ENCODE measurements at places on chromosomes 4 and X.

- peak overlapping the region; percentile 100 for H3K27ac ChIP-seq
- peaks cover 9% of the 10 kb centered on the region for H3K36me3 ChIP-seq
- H3K4me1 ChIP-seq, result peaks cover 38% of the 10 kb centered on the region
- H3K27me3 ChIP-seq, result no peaks in the 10 kb centered on the region
- H3K4me3 ChIP-seq, result peak overlapping the region; percentile 100
Measured at GRCh38 chr4:139300431-139301112, 733 bp upstream of the NAA15 start.

DNA sequence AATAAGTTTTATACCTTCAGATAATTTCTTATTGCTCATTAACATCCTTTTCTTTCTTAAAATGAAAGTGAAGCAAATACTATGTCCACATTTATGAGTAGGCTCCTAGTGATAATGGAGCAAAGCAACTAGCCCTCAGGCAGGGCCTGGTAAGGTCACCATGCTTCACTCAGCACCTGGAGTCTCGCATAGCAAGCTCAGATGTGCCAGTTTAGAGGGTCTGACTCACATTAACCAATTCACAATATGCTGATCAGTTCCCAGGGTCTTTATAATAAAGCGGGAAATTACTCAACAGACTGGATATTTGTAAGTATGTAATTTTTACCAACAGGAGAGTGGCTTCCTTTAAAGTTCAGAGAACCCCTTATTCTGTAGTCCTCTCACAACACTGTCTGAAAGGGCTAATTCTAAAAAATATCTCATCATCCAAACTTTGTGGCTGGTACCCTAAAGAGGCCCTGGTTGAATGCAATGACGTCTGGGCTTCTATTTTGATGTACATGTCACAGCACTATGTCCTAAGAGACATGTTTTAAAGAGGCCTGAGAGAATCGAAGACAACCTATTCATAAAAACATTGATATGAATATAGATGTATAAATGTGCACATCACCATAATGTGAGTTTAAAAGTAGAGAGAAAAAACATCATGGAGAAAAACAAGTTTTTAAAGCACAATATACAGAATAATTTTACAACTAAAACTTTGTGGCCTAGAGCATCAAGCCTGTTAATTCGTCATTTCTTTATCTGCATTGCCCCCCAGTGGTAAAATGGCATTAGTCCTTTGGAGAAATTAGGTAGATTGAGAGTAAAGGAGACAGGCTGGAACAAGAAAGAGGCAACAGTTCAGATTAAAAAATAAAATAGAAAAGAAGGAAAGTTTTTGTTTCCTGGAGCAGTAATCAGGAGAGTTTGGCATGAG lies 44.3 kb downstream of the IL21 start:
- no peak for DNase-seq
- H3K27ac ChIP-seq, result no peak overlapping the region
- no peak overlapping the region for H3K4me3 ChIP-seq

GRCh38 chr4:182808673-182809416 lies 108.3 kb downstream of the DCTD start:
- H3K36me3 ChIP-seq, result peaks cover 6% of the 10 kb centered on the region
- H3K27me3 ChIP-seq, result peaks cover 7% of the 10 kb centered on the region
- H3K4me3 ChIP-seq, result no peak overlapping the region

DNA sequence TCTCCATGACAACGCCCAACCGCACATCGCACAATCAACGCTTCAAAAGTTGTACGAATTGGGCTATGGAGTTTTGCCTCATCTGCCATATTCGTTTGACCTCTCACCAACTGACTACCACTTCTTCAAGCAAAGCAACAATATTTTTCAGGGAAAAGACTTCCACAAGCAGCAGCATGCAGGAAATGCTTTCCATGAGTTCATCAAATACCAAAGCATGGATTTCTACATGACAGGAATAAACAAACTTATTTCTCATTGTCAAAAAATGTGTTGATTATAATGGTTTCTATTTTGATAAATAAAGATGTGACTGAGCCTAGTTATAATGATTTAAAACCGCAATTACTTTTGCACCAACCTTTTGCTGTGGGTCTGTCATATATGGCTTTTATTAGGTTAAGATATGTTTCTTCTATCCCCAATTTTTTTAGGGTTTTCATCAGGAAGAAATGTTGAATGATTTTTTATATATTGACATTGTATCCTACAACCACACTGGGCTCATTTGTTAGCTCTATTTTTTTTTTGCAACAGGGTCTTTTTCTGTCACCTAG lies 138.4 kb downstream of the PWWP3B start:
- H3K27me3 ChIP-seq, result no peaks in the 10 kb centered on the region
- no peak overlapping the region for H3K4me3 ChIP-seq
- H3K4me1 ChIP-seq, result peaks cover 2% of the 10 kb centered on the region
- H3K27ac ChIP-seq, result no peak overlapping the region
- H3K36me3 ChIP-seq, result no peaks in the 10 kb centered on the region

DNA sequence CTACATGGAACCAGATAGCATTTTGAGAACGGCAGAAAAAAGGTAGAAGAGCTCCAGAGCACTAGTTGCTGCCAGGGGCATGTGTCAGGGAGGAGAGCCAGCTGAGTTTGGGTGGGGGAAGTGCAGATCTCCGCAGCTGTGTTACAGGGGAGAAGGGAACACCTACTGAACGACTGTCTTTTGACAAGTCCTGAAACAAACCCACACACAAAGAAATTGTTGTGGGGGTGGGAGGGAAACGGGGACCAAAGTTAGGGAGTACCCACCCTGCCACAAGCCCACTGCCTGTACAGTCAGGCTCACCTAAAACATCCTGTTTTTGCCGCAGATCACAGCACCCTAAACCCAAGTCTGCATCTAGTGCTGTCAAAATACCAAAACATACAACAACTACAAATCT lies 55.5 kb downstream of the LEF1 start:
- H3K4me1 ChIP-seq, result peaks cover 80% of the 10 kb centered on the region
- no peaks in the 10 kb centered on the region for H3K36me3 ChIP-seq
- no peak overlapping the region for H3K4me3 ChIP-seq
- peak overlapping the region; percentile 54 for H3K27ac ChIP-seq

DNA sequence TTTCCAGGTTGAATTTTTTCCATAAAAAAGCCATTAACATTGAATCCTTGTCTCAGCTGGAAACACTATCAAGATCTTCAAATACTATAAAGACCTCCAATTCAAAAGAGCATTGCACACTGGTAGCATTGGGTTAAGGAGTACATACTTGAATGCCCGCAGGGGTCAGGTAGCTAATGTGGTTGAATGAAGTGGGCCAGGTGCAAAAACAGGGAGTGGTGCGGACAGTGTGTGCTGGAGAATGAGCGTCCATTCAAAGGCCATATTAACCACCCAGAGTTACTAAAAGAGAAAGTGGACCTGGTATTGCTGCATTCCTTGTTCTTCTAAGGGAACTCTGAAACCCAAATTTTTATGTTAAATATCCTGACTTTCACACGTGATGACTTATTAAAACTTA lies 91.6 kb downstream of the NYX start:
- DNase-seq, result no peak
- no peaks in the 10 kb centered on the region for H3K27me3 ChIP-seq

DNA sequence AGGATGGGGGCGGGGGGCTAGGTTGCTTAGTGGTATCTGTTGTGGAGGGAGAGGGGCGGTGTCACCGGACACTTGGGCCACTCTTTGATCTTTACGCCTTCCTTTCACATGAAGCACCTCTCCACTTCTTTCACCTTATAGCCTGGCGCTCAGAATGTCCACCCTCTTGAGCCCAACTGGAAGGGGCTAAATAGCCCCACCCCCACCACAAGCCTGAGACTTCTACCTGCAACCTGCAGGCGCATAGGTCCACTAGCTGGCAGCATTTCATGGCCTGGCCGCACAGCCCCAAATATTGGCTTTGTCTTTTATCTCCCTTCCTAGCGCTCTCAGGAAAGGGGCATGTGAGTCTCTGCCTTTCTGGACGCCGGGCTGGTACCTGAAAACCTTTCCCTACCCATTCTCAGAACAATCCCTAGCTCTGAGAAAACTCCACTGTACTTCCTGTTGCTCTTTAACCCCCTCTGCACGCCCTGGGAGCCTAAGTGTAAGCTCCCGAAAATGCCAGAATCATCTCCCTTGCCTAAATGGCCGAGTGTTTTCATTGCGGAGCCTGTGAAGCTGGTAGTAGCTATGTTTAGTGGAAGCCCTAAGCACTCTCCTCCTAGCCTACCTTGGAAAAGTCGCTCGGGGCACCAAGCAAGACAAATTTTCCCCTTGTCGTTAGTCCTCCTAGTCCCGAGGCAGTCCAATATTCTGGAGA lies 1.2 kb upstream of the TRPC5 start:
- no peak overlapping the region for H3K27ac ChIP-seq
- no peak for DNase-seq
- H3K36me3 ChIP-seq, result no peaks in the 10 kb centered on the region
- peaks cover 91% of the 10 kb centered on the region for H3K27me3 ChIP-seq

GRCh38 chrX:23670528-23670927 lies 3.2 kb downstream of the PRDX4 start:
- peak overlapping the region; percentile 18 for H3K27ac ChIP-seq
- peaks cover 28% of the 10 kb centered on the region for H3K4me1 ChIP-seq
- no peak overlapping the region for H3K4me3 ChIP-seq
- H3K27me3 ChIP-seq, result no peaks in the 10 kb centered on the region
- H3K36me3 ChIP-seq, result peaks cover 20% of the 10 kb centered on the region

DNA sequence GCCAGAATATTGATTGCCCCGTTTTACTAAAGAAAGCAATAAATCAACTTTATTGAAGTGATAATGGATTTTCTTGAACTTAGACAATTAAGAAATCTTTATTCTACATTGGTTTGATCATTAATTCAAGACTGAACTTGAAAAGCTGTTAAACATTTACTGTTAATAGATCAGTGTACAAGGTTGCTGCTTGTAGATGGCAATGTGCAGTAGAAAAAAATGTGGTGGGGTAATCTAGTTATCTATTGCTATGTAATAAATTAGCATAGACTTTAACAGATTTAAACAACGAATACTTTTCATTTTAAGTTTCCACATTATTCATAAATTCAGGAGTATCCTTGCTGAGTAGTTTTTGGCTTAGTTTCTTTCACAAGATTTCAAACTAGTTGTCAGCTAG lies 612.5 kb downstream of the ACTRT1 start:
- H3K4me1 ChIP-seq, result no peaks in the 10 kb centered on the region
- no peaks in the 10 kb centered on the region for H3K36me3 ChIP-seq
- H3K4me3 ChIP-seq, result no peak overlapping the region
- no peak overlapping the region for H3K27ac ChIP-seq
- H3K27me3 ChIP-seq, result no peaks in the 10 kb centered on the region
- DNase-seq, result no peak

DNA sequence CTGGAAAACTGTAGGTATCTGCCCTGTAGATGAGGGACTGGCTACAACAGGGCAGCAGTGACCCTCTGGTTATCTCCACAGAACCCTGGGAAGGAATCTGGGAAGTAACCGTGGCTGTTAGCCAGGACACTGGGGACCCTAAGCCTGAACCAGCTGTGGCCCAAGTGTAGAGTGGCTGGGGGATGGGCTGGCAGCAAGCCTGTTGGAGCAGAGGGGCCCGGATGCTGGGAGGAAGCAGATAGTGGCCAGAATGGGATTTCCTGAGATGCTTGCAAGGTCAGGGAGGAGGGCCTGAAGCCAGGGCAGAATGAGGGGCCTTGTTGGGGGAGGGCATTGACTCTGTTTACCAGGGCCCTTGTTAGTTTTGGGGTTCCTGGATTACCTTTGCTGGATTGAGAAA lies 161.0 kb upstream of the EOLA2 start:
- no peak overlapping the region for H3K4me3 ChIP-seq
- no peak for DNase-seq
- peaks cover 9% of the 10 kb centered on the region for H3K4me1 ChIP-seq
- no peaks in the 10 kb centered on the region for H3K27me3 ChIP-seq
- H3K27ac ChIP-seq, result no peak overlapping the region
- no peaks in the 10 kb centered on the region for H3K36me3 ChIP-seq

Measured in mesothelial cell of epicardium (in vitro differentiated cells).